Activated gamma-delta T cell treated with anti-CD3 and anti-CD28 coated beads, Interleukin-2, amount 50 U/mL, for 16 hours (primary cell): ENCODE measurements at places on chromosomes 1 and 21.

DNA sequence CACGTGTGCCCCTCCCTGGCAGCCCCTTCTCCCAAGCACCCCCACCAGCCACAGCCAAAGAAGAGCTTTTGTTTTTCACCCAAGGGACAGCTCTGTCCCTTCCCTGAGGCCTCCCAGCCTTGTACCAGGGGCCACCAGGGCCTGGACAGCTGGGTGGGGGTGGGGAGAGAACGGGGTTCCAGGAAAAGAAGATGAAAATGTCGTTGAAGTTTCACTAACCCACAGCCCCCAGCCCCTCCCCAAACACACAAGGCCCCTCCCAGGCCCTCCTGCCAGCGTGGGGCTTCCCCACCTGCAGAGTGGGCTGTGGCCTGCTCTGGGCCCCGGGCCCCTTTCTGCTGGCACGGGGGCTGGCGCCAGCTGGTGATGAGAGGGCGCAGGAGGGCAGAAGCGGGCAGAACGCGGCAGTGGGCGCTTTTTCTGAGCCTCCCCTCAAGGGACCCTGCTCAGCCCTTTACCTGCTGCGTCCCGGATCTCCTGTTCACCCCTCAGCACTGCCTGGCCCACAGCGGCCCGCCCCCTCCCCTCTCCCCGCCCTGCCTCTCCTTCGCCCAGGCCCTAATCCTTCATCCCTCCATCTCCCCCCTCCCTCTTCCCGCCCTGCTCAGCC is 5.5 kb upstream of the ANKRD65 start:
- DNase-seq: no peak

GRCh38 chr1:180988253-180988752 is 34.4 kb downstream of the STX6 start:
- no peak for DNase-seq

DNA sequence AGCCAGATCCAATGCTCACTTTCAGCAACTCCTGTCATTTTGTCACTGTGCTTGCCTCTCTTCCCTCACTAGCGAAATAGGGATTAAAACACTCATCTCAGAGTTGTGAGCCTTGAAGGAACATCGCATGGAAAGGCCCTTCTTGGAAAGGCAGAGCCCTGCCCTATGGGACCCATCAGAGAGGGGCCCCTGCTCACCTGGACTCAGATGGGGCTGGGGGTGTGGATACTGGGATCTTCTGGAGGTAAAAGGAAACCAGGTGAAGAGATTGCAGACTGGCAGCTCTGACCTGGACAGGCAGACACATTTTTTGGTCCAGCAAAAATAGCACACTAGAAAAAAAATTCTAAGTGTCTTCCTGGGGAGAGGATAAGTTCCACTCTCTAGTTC is 54.2 kb upstream of the EPS8L3 start:
- no peak for DNase-seq

GRCh38 chr1:21292503-21292983 is 2.3 kb upstream of the ECE1 start:
- no peak for DNase-seq

DNA sequence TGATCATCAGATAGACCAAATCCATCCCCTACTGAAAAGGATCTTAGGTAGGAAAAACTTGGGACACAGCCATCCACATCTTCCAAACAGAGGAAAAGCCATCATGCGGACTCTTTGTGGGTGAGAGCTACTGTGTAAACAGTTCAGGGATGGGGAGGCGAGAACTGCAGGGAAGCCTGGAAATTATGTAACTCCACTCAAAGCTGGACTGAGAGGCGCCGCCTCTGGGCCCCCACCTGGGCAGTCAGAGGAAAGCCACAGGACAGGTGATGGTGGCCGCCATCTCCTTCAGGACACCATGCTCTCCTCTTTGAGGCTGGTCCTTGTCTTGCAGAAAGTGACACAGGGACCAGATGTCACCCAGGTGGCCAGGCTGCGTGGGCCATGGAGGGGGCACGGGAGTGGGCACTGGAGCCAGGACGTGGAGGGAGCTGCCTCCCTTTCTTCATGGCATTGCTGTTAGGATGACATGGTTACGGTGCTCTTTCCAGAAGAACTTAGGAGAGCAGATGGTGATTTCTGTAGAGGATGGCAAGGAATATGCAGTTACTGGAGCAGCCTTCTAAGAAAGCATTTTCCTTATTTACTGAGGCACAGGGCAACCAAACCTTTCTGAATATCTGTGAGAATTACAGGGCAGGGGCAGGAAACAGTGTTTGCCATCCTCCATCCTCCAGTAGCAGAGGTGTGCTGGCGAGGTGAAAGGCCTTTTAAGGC is 32.0 kb upstream of the TDRD10 start:
- no peak for DNase-seq

DNA sequence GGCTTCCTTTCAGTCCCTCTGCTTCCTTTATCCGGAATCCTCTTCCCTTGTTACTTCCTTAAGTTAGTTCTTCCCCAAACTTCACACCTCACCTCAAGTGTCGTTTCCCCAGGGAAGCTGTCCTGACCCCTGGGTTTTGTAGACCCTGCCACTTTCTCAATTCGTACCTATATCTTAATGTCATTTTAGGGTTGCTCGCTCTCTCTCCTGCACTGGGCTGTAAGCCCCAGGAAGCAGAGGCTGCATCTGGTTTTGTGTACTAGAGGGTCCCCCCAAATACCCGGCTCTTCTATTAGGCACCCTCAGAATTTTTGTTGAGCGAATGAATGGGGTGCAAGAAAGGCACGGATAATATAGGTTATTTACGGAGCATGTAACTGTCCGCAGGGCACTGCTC is 603 bp upstream of the OPRD1 start:
- no peak for DNase-seq

DNA sequence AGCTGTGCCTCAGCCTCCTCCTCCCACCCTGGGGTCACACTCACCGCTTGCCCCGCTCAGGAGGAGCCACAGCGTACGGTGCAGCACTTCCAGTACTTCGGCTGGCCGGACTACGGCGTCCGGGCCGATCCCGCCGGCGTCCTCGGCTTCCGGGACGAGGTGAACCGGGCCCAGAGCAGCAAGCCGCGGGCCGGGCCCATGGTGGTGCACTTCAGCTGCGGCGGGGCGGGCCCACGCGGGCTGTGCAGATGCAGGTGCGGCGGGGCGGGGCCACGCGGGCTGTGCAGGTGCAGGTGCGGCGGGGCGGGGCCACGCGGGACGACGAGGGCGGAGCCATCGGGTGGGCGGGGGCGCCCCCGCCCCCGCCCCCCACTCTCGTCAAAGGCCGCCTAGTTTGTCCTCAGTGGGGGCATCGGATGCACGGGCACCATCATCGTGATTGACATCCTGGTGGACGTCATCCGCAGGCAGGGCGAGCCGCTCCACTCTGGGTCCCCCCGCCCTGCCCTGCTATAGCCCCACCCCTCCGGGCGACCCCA is 5.5 kb downstream of the RNF223 start:
- DNase-seq: no peak

DNA sequence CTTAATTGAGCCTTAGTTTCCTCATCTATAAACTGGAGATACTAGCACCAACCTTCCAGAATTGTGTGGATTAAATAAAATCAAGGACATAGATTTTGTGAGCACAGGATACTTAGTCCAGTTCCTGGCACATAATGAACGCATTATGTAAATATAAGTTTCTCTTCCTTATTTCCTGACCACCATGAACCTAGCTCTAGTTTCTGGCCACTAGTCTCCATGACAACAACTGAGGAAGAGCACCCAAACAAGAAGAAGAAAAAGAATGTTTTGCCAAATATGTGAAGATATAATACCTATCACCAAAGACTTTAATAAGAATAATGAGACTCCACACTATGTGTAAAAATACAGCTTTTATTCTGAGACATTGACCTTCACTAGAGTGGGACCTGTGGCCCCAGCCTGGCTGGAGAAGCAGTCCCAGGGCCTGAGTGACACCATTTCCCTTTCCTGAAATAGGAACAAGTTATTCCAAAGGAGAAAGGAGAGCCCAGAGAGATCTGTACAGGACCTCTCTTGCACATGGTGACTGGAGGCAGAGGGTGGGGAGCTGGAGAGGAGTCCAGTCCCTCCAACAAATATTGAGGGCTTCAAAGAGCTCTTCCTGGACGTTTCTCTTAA is 940 bp upstream of the USF1 start:
- no peak for DNase-seq
